ENCODE measurements at places on chromosomes 13 and 19.

DNA sequence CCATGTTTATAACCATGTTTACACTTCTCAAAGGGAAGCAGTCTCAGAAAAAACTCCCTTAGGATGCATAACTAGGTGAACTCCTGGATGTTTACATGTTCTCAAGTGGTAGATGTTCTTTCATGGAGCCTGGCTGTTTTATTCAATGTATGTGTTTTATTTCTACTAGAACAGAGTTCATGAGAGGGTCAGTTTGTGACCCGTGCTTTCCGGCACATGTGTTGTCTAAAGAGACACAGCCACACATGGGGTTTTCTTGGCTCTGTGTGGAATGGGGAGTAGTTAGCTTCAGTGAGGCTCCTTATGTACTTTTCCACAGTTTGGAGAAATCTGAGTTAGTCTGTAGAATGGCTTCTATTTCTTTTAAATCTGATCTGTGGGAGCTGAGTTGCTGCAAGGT lies 60.9 kb downstream of the ATP8A2 start:
- no peak for DNase-seq

DNA sequence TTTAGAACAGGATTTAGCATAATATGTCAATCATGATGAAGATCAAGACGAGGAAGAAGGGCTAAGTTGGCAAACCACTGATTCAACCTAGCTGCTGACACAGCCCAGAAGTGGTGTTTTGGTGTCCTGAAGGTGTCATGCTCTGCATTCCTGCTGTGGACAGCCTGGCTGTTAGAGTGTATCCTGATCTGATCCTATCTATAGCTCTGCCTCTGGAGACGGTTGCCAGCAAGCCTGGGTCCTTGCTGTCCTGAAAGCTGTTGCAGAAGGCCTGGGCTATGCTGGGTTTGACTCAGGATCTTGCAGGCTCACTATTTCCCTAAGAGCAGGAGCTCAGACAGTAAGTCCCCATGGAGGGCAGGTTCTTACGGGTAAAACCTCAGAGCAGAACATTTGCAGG lies 416.4 kb downstream of the TSHZ3 start:
- DNase-seq: no peak

DNA sequence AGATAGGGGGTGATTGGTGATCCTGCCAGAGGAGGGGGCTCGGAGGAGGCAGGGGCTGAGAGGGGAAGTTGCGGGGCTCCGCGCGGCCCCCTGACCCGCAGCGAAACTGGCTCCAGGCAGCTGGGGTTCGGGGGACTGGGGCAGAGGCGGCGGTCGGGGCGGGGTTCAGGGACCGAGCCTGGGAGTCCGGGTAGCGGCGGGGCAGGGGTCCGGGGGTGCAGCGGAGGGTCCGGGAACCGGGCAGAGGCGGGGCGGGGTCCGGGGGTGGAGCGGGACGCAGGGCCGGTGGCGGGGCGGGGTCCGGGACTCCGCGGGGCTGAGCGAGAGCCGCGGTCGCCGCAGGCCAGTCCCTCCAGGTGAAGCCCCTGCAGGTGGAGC lies 1.2 kb downstream of the MADCAM1 start:
- no peak for DNase-seq

- no peak for DNase-seq
These were observed 1.8 kb upstream of the MED4 start for GRCh38 chr13:48096670-48097069.

DNA sequence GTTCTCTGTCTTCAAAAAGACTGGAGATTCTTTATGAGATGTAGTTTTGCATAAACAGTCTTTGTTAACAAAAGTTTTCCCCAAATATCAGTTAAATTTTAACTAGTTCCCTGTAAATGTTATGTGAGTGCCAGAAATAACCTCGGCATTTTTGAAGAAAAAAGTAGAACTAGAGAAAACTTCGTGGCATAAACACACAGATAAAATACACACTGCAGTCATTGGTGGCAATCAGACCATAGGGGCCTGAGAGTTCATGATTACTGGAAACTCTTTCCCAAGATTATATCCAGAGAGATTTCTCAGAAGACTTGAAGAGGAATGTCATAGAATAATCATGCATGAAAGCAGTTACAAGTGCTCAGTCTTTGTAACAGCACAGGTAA lies 190.0 kb downstream of the MZT1 start:
- DNase-seq: no peak

GRCh38 chr19:29478578-29479565 lies 46.9 kb upstream of the VSTM2B start:
- no peak for DNase-seq

GRCh38 chr19:44576843-44577565 lies 36.4 kb upstream of the IGSF23 start:
- no peak for DNase-seq

GRCh38 chr13:39900106-39900750 lies 244.8 kb downstream of the COG6 start:
- peak; percentile 55 for DNase-seq

- no peak for DNase-seq
These were observed 11.8 kb upstream of the FBN3 start for GRCh38 chr19:8161135-8161646.

DNA sequence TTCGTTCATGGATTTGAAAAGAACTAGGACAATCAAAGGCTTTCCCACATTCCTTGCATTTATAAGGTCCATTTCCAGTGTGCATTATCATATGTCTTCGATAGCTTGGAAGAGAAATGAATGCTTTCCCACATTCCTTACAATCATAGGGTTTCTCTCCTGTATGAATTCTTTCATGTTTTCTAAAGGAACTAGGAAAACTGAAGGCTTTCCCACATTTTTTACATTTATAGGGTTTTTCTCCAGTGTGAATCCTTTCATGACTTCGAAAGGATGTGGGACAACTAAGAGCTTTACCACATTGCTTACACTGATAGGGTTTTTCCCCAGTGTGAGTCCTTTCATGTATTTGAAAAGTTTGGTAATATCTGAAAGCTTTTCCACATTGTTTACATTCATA lies 19.8 kb downstream of the ZNF709 start:
- no peak for DNase-seq

DNA sequence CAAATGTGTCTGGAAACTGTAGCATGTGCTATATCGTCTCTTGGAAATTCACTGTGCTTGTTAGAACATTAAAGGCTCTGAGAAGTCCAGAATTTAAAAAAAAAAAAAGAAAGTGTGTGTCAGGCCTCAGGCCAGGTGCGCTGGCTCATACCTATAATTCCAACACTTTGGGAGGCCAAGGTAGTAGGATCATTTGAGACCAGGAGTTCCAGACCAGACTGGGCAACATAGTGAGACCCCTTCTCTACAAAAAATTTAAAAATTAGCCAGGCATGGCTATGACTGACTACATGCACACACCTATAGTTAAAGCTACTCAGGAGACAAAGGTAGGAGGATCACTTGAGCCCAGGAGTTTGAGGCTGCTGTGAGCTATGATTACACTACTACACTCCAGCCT lies 4.9 kb downstream of the HNRNPUL1 start:
- no peak for DNase-seq

- no peak for DNase-seq
These were observed at the start of gene LCP1 for GRCh38 chr13:46181840-46182490. TSS of gene LCP1 (minus strand) at chr13:46182177. CDS start at chr13:46159662, 22,515 bp downstream.

DNA sequence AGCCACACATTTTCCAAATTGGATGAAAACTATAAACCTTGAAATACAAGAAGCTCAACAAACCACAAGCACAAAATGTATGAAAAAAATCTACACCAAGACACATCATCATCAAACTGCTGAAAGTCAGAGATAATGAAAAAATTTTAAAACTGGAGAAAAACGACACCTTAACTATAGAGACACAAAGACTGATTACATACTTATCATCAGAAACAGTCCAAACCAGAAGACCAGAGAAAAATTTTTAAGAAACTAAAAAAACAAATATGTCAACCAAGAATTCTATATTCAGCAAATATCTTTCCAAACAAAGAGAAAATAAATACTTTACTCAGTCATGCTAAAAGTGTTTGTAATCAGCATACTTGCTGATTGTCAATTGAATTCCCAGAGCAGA lies 8.5 kb upstream of the ZNF823 start:
- no peak for DNase-seq

DNA sequence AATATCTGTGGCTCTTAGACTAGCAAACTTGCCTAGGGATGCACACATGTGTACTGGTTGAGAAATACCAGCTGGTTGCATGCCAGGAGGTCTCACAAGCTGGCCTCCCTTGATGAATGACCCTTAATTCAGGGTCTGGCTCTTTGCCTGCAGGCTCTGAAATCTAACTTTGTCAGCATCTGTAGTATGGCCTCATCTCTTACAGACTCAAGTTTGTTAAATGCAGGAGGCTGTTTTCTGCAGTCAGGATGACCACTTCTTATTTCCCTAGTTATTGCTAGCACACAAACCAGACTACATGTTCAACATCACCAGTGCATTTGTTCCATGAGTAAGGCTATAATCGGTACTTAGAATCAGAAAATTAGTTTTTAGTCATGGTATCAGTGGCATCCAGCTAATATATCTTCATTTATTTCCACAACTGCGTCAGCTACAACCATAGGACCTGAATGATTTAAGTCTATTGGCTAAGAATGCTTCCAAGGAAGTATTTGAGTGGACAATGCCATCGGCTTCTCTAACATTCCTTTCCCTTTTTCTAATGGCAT lies 23.3 kb upstream of the POSTN start:
- DNase-seq: no peak

Measured in DMS 273 treated with DMSO at 0.1 percent for 48 hours (cell line).